ENCODE measurements at places on chromosomes 7 and 10.

GRCh38 chr7:37987732-37988131 lies 67.3 kb downstream of the EPDR1 start:
- DNase-seq, result peak; percentile 64

- DNase-seq, result no peak
These were observed 3.7 kb downstream of the TRIL start for GRCh38 chr7:28954471-28954870.

GRCh38 chr7:132240821-132241422 lies 335.3 kb downstream of the PLXNA4 start:
- peak; percentile 26 for DNase-seq

GRCh38 chr10:58431903-58432302 lies 46.7 kb downstream of the TFAM start:
- DNase-seq, result no peak

DNA sequence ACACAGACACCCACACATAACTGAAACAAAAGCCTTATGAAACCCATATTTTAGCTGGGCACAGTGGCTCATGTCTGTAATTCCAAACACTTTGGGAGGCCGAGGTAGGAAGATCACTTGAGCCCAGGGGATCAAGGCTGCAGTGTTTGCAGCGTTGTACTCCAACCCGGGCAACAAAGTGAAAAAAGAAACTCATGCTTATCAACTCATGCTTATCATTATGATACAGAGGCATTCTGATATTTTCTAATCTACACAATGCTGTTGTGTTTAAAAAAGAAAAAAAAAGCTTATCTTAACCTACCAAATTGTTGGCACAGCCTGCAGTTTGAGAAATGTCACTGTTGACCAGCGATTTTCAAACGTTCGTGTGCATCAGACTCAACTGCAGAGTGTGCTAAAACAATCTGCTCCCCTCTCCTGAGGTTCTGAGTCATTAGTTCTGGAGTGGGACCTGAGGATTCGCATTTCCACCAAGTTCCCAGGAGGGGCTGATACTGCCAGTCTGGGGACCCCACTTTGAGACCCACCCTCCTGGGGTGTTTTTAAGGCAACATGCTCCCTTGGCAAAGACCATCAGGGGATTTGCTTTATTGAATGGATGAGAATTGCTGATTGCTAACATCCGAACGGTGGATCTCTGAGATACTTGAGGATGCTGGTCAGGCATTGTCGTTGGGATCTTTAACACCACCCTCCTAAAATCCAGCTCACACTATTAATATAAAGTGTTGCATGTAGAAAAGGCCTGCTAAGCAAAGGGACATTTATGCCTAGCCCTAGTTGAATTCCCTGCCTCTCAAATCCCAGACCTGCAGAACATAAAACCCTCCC lies 16.2 kb downstream of the CHST3 start:
- no peak for DNase-seq

GRCh38 chr7:100804681-100805431 lies 22.5 kb downstream of the EPHB4 start:
- DNase-seq, result no peak

GRCh38 chr7:34133983-34134782 lies 228.8 kb downstream of the BMPER start:
- peak; percentile 4 for DNase-seq

DNA sequence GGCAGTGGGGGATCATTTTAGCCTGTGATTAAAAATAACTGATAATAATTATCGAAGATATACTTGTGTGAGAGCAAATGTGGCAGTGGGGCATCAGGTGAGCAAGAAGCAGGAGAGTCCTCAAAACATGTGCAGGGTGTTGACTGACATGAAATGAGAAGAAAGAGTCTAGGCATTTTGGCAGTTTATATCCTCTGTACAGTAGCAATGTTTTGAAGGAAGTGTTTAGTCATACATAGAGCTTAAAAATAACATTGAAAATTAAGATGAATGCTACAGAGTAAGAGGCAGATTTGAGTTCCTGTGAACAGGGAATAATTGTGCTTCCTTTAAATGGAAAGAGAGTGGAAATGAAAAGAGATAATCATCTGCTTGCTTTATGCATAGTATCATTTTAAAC lies 47.4 kb downstream of the VPS50 start:
- no peak for DNase-seq

All from suppressor macrophage (primary cell).